HEK293T (cell line): ENCODE measurements at places on chromosomes 2 and 18.

DNA sequence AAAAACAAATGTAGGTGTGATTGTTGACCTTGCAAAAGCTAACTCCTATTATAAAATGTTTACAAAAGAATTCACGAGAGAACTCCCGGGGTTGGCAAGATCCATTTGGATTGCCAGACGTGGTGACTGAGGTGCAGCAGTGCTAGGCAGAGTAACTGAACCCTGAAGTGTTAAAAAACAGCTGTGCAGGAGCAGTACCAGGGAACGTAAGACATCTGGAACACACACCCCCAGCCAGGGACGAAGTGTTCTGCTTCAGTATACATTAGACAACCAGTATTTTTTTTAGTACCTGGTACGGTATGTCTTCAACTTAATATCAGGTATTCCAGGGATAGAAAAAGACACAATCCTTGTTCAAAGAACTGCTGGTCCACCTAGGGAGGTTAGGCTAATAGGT, 272.1 kb upstream of the EPAS1 start:
- no peak for DNase-seq

DNA sequence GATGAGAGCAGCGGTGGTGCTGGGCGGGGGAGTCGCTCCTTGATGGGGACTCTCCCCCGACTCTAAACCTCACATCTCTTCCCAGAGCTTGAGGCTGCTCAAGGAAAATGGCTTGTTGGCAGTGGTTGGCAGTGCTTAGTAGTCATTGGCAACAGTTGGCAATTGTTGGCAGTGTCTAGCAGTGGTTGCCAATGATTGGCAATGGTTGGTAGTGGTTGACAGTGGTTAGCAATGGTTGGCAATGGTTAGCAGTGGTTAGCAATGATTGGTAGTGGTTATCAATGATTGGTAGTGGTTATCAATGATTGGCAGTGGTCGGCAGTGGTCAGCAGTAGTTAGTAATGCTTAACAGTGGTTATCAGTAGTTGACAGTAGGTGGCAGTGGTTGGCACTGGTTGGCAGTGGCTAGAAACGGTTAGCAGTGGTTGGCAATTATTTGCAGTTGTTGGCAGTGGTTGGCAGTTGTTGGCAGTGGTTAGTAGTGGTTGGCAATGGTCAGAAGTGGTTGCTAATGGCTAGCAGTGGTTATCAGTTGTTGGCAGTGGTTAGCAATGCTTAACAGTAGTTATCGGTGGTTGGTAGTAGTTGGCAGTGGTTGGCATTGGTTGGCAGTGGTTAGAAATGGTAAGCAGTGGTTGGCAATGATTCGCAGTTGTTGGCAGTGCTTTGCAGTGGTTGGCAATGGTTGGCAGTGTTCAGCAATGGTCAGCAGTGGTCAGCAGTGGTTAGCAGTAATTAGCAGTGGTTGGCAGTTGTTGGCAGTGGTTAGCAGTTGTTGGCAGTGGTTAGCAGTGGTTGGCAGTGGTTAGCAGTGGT, 85.4 kb upstream of the OTOS start:
- DNase-seq = no peak

DNA sequence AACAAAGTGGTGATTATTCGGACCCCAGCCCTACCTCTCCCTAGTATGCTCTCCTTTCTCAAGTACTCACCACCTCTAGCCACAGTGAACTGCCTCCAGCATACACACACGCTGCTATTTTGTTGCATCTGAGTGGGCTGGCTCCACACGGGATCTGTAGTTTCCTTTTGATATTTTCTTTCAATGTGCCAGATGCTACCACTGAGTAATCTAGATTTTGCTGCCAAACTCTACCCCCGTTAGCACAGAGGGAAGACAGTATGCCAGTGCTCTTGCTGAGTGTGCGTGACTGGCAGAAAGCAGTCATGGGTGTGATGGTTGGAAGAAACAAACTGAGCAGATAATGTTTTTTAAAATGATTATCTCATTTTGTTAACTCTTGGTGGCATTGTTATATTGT, 11.6 kb downstream of the CFLAR start:
- no peak for DNase-seq

DNA sequence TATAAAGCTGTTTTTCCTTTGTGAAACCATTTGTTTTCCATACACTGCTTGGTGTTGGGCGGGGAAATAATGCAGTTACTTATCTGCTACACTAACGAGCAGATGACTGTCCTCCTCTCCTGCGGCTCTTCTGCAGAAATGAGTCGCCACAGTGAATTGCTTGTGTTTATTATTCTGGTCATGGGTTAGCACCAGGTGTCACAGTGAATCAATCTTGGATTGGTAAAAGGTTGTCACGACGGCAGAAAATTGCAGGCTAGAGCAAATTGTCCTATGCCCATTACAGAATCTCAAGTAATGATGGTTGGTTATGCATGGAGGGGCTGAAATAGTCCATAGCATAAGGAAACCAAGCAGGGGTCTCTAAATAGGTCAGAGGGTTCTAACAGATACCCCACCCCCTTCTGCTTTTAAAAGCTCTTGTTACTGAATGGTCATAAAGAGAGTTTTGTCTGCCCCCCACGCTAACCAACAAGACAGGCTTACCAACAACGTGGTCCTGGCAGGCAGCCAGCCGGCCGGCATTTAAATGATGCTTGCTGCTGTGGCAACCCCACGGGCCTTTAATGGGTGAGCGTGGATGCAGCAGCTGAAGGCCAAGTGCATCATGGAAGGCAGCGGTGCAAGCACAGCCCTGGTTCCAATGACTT, 29.5 kb downstream of the RAB31 start:
- peak; percentile 24 for DNase-seq

GRCh38 chr2:196213252-196213980, 42.0 kb upstream of the STK17B start:
- DNase-seq = no peak

DNA sequence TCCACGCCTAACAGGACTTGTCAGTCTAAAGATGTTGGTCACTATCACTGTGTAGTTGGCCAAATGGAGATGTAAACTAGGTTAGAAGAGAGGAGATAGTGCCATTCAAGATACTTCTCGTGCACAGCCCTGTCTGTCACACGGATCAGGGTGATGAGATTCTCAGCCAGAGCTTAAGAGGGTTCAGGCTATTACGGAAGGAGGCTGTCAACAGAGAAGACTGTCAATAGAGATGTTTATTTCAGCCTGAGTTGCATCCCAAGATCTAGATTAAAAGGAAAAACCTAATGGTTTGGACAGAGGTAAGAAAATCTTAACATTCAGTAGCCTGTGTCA, 83.4 kb downstream of the AAK1 start:
- DNase-seq = no peak

GRCh38 chr2:180985771-180986395, 5.5 kb downstream of the UBE2E3 start:
- no peak for DNase-seq

DNA sequence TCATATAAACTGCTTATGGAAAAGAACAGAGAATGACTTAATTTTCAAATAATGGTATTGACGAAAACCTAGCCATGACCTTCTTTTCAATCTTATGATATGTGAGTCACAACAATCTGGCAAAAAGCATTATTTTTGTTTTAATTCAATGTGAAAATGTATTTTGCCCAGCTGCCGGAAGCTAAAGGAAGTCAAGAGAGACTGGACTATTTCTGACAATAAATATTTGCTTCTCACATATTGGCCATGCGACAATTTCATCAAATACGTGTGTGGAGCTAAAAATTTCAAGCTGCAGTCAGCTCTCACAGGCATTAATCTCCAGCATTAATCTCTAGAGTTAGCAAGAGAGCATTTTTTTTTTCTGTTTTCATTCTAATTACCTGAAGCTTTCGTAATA, 881.0 kb downstream of the CPS1 start:
- DNase-seq = no peak
